ENCODE measurements at places on chromosomes 11 and 22. TPM values are rescaled to one million over a fixed set of nuclear protein-coding genes. Genes with fewer than 3 reads are reported as not detected.
A peak's percentile ranks its signal among the peaks of the same experiment; 100 is the strongest.

- no peaks in the 10 kb centered on the region for H3K27me3 ChIP-seq
- no peaks in the 10 kb centered on the region for H3K4me1 ChIP-seq
- no peaks in the 10 kb centered on the region for H3K36me3 ChIP-seq
- no peak overlapping the region for H3K4me3 ChIP-seq
- DNase-seq: no peak
Measured at GRCh38 chr11:99277281-99277680, 256.5 kb downstream of the CNTN5 start.

- peak overlapping the region; percentile 92 for H3K27ac ChIP-seq
- no peaks in the 10 kb centered on the region for H3K36me3 ChIP-seq
- H3K4me1 ChIP-seq: peaks cover 7% of the 10 kb centered on the region
Measured at GRCh38 chr11:63573881-63574855, 11.0 kb upstream of the PLAAT2 start.

DNA sequence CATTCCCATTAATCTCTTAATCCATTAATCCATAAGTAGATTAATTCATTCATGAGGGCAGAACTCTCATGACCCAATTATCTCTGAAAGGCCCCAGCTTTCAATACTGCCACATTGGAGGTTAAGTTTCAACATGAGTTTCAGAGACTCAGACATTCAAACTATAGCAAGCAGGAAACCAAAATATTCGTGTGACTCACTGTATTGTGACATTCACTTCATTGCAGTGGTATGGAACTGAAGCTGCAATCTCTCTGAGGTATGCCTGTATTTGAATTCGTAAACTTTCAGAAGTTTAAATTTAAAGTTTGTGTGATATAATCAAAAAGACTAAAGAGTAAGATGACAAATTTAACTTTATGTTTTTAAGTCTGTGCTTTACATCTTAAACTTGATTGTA is 2.9 kb upstream of the OR52J3 start:
- no peak for DNase-seq
- no peaks in the 10 kb centered on the region for H3K4me1 ChIP-seq
- H3K27ac ChIP-seq: no peak overlapping the region
- no peaks in the 10 kb centered on the region for H3K27me3 ChIP-seq

GRCh38 chr11:71459076-71459766 is 6.2 kb downstream of the NADSYN1 start:
- no peak overlapping the region for H3K4me3 ChIP-seq
- no peak for DNase-seq
- H3K27me3 ChIP-seq: no peaks in the 10 kb centered on the region
- no peak overlapping the region for H3K27ac ChIP-seq
- H3K36me3 ChIP-seq: peaks cover 38% of the 10 kb centered on the region
- peaks cover 2% of the 10 kb centered on the region for H3K4me1 ChIP-seq

THY1 gene
- polyA plus RNA-seq: 0.54 TPM

DNA sequence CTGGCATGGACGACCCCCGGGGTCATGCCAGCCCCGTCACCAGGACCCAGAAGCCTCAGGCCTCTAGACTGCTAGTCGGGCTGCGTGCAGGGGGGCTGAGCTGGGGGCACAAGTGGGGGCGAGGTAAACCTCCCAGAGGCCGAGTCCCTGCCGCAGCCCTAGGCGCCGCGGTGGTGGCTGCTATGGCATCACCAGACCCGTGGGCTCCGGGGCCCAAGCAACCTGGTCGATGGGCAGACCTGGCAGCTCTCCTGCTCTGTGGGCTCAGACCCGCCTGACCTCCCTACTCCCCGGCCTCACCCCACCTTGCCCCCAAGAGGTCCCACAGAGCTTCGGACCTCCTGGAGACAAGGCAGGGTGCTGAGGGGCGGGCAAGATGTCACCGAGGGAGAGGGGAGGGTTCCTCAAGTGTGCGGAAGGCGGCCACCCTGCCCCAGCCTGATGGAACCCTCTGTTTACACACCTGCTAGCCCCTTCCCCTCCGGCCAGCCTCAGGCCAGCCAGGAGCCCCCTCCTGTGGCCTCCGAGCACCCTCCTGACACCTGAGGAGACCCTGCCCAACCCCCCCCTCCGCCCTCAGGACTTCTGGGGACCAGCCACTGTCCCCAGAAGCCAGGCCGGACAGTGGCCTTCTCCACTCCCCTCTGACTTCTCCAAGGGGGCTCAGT is 9.4 kb downstream of the IGF2 start:
- H3K27me3 ChIP-seq: no peaks in the 10 kb centered on the region
- H3K4me1 ChIP-seq: no peaks in the 10 kb centered on the region
- DNase-seq: no peak
- no peaks in the 10 kb centered on the region for H3K36me3 ChIP-seq

- H3K27ac ChIP-seq: no peak overlapping the region
- H3K4me3 ChIP-seq: no peak overlapping the region
- no peaks in the 10 kb centered on the region for H3K36me3 ChIP-seq
- no peaks in the 10 kb centered on the region for H3K4me1 ChIP-seq
- no peaks in the 10 kb centered on the region for H3K27me3 ChIP-seq
Measured at GRCh38 chr11:100602716-100603115, 84.4 kb upstream of the ARHGAP42 start.
